ENCODE measurements at places on chromosomes 6 and 20.

DNA sequence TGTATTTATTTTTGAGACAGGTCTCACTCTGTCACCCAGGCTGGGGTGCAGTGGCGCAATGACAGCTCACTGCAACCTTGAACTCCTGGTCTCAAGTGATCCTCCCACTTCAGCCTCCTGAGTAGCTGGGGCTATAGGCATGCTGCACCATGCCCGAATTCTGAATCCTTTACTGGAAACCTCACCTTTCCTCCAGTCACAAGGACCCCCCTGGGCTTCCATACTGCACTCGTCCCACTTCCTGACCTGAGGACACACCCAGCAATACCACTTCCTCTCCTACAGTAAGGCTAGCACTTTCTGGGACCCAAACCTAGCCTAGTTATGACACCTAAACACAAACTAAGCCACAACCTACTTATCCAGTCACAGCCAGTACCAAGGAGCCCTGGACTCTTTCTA is 68.2 kb downstream of the FAM217A start:
- no peak for DNase-seq

DNA sequence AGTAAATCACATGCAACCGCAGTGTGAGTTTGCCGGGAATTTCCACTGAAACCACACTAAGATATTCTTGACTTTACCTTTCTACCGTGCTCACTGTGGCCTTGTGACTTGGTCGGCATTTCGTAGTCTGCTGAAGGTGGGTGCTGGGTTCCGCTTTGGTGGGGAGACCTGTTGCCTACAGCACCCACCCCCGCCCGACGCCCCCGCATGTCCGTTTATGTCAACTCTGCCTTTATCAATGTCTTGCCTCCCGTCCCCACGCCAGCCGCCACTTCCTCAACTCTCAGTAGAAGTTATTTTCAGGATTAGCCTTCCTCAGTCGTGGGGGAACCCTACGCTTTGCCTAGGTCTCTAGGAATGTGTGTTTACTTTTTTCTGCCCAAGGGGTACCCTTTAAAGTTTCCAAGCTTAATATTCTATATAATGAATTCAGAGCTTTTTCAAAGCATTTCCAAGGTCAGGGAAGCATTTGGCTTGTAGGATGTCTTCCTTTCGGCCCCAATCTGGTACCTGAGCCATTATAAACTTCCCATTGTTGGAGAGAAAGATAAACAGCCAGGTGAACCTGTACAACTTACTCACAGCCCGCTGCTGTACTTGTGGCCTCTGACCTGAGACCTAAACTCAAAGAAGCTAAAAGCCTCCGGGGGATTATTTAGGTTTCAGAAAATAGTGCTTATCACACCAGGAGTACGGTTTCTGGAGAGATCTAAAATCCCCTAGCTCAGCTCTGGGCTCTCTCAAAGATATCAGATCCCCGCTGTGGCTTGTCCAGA is 54.2 kb downstream of the TBC1D7 start:
- no peak for DNase-seq

GRCh38 chr6:38480036-38480435 is 159.7 kb downstream of the BTBD9 start:
- no peak for DNase-seq

GRCh38 chr6:7684843-7685242 is 41.1 kb upstream of the BMP6 start:
- DNase-seq = no peak

DNA sequence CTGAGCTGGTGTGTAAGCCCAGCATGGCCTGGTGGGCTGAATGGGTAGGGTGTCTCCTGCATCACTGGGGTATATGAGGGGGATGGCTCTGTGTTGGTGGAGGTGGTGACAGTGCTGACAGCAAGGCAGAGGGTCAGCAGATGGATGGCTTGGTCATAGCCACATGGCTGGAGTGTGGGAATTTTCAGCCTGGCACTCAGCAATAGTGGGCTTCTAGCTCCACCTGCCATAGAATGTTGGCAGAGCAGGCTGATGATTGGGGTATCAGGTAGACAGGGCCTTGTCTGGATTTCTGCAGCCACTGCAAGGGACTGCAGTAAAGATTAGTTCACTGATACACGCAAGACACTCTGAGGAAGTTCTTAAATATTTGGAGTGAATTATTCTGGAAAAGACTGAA is 137.5 kb upstream of the BACH2 start:
- no peak for DNase-seq

DNA sequence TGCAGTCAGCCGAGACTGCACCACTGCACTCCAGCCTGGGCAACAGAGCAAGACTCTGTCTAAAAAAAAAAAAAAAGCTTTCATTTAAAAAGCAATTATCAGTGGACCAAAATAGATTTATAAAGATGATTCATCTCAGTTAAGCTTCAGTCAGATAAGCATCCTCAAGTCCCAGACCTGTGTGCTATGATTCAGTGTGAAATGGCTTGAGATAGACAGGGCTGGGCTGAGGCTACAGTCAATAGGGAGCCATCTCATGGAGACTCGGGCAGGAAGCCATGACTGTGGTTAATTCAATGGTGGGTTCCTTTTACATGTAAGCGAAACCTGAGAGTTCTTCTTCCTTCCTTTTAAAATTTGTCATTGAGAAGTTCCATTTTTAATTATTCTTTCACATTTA is 276.0 kb downstream of the TFAP2A start:
- no peak for DNase-seq

GRCh38 chr6:11412011-11412424 is 125.5 kb upstream of the TMEM170B start:
- no peak for DNase-seq

GRCh38 chr6:113786168-113786567 is 71.0 kb upstream of the MARCKS start:
- no peak for DNase-seq

DNA sequence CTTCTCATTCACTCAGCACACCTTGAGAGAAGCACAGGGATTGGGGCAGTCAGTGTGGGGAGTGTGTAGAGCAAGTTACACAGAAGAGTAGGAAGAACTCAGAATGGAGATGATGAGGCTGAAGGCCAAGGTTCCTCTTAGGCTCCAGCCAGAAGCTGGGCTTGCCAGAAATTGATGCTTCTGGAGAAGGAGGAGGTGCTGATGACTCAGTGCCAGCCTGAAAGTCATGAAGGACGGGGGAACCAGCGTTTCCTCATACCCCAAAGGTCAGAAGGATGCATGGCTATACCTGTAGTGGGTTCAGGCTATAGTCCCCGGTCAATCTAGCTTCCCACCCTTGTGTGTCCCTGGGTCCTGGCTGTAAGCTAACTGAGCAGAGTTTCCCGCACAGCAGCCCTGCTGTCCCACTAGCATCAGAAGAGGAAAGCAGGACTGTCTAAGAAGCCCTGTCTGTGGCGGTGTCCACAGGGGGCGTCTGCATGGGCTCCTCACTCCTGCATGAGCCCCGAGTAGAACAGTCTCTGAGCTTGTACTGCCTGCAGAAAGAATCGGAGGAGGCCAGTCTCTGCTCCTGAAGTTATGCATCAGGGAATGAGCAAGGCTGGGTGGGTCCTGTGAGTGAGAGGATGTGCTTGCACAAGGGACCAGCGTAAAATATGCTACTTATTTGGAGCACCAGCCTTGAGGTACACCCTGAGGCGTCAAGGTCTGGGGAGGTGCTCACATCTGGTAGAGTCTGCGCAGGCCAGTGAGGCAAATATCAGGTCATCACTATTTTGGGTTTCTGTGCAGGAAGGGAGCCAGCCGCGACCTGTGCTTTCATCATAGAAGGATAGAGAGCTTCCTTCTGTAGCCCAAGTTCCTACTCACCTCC is 148.5 kb downstream of the MRPL14 start:
- no peak for DNase-seq

DNA sequence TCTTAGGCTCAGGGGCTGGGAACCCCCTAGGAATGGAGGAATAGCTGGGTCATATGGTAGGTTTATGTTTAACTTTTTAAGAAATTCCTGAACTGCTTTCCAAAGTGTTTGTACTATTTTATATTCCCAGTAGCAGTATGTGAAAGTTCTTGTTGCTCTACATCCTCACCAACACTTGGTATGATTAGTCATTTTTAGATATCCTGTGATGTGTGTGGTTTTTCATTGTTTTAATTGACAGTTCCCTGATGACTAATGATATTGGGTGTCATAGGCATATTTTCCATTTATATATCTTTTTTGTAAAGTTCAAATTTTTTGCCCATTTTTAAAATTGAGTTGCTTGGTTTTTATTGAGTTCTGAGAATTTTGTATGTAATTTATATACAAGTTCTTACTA is 72.3 kb downstream of the SLC16A10 start:
- DNase-seq = no peak

DNA sequence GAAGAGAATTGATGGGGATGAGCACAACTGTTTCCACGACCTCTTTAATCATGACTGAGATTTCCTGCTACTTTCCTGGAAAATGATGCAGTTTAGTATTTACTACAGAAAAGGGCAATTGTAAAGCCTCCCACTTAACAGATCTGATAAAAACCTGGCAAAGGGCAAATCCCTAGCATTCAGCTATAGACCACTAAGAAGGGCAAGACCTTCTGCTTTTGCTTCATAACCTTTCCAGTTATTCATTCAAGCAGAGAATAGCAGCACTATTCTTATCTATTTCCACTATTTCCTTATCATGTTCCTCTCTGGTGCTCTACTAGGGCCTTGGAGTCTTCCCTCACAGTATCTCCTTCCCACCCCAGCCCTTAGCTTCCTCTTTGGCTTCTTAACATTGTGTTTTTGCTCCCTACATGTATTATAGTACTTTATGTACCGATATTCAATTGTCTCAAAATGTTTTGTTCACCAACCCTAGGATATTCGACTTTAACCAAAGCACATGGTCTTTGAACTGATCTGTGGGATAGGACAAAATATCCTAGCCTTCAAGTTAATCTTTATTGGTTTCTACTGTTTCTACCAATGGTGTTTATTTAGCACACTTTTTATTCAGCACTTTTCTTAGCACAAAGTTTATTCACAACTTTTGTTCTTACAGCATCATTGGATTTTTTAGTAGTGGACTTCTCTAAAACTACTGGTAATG is 32.7 kb upstream of the MANEA start:
- DNase-seq = no peak

DNA sequence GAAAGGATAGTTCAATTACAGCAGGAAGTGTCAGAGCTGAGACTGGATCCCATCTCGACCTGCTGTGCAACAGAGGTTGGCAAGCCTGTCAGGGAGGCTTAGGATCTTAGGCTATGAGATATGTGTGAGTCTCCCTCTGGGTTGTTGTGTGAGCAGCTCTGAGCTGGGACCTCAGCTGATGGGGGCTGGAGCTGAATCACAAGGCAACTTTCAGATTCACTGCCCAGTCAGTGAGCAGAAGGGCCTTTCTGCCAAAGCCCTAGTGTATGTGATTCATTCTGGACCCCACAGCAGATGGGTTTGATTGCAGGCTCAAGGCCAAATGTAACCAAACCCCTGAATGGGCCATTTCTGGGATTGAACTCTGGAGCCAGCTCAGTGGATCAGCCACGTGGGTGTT is 4.5 kb downstream of the PI3 start:
- no peak for DNase-seq

- no peak for DNase-seq
Measured at GRCh38 chr6:53192682-53193188, 44.1 kb upstream of the GCM1 start.

DNA sequence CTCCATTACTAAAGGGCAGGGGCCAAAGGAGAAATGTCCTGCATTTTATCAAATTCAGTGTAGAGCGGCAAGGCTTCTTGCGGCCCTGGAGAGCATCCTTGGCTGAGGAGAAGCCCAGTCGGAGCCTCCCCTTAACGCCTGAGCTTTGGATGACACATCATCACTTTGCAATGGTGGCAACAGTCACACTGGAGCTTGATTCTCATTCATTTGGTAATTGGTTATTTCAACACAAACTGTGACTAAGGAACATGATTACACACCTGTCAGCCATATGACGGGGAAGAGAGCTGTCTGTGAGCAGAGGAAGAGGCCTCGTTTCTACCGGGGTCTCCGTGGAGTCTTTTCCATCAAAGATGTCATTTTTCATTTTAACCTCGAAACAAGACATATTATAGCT is 81.4 kb downstream of the SOBP start:
- DNase-seq = no peak

GRCh38 chr6:63975699-63976098 is 340.1 kb downstream of the PHF3 start:
- no peak for DNase-seq

- no peak for DNase-seq
Measured at GRCh38 chr6:16687045-16687444, 74.2 kb downstream of the ATXN1 start.

- DNase-seq = no peak
Measured at GRCh38 chr20:20084296-20084752, 32.0 kb downstream of the CFAP61 start.

- no peak for DNase-seq
Measured at GRCh38 chr6:79808921-79809320, 138.4 kb downstream of the ELOVL4 start.

GRCh38 chr6:144277174-144277573 is 8.0 kb upstream of the UTRN start:
- no peak for DNase-seq

DNA sequence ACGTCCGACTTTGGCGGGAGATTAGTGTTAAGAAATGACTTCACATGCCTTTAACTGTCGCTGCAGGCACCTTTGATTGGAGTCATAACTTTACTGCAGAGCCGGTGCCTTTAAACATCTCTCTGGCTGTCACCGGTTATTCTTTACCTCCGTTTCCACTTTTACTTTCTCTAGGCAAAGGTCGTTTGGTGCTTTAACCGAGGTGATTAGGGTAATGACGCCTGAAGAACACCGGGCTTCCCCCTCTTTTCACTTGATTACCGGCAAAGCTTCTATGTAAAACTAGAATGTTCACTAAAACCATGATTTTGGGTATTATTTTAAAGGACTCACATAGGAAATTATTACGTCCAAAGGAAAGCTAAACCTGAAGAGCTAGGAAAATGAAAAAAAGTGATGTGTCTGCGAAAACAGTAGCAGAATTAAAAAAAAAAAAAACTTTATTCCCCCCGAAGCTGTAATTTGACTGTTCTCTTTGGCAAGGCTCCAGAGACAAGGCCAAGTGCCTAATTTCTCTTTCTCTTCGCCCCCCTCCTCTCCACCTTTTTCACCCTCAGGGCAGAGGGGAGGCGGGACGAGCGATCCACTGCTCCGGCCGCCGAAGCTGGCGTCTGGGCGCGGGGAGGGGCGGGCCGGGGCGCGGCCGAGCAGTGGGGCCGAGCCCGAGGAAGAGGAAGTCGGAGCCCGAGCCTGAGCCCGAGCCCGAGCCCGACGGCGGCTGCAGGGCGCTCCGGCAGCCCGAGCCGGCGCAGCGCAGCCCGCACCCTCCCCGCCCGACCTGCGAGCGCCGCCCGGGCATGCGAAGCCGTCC is at the start of gene PLEKHG1:
PLEKHG1 (plus strand) TSS at position 687 of the 811 bp plus-strand sequence. CDS start 133,797 bp downstream, outside the sequence.
- no peak for DNase-seq

GRCh38 chr20:17896771-17897369 is 71.7 kb downstream of the SNX5 start:
- no peak for DNase-seq

Data from cerebellar nuclear complex (tissue), 1 donor.